ENCODE measurements at places on chromosomes 6 and 20.

DNA sequence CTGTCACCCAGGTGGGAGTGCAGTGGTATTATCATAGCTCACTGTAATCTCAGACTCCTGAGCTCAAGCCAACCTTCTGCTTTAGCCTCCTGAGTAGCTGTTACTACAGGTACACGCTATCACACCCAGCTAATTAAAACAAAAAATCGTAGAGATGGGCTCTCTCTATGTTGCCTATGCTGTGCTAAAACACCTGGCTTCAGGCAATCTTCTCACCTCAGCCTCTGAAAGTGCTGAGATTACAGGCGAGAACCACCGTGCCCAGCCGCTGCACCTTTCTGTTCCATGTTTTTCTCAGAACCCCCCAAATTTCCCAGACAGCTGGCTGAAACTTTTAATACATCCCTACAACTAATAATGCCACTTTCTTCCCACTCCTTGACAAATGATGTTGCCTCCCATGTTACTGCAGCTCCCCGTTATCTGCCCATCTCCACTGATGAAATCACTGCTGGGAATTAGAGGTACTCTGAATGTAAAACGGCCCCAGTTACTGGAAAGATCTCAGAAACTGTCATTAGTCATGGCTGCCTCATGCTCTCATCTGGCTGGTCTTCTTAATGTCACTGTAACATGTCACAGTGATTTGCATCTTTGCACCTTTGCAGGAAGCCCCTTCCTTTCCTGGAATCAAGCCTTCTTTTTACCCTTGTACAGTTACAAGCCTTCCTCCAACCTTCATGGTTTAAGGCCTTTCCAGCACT lies 697.5 kb downstream of the PRKN start:
- no peak overlapping the region for H3K27ac ChIP-seq
- H3K4me3 ChIP-seq, result no peak overlapping the region
- H3K36me3 ChIP-seq, result no peaks in the 10 kb centered on the region
- no peak for DNase-seq

DNA sequence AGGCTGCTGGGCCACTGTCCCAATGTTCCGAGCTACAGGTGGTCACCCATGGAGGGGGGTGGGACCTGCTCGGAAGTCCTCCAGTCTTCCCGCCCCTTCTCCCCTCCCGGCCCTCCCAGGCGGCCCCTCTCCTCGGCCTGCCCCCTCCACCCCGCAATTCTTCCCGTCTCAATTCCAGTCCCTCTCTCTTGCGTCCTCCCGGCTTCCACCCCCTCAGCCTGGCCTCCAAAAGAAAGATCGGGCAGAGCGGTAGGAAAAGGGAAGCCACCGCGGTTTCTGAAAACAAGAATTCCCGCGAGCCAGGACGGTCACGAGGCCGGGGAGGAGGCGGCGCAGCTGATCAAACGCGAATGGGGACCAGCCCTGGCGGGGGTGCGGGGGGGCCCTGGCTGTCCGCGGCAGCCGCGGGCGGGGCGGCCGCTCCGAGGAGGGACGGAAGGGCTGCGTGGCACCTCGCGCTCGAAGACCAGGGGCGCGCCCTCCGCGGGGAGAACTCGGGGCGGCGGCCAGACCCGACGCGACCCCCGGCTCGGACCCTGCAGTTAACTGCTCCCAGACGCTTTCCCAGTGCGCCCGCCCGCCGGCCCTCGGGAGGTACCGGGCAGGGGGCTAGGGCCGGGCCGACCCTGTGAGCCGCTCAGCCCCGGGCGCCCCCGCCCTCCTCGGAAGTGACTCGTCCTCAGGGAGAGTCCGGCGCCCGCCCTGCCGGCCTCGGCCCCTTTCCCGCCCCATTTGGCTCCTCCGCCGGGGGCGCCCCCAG lies 1.0 kb downstream of the PXDC1 start:
- H3K4me1 ChIP-seq, result peaks cover 57% of the 10 kb centered on the region
- DNase-seq, result peak; percentile 93
- H3K27me3 ChIP-seq, result no peaks in the 10 kb centered on the region
- H3K4me3 ChIP-seq, result peak overlapping the region; percentile 82
- peak overlapping the region; percentile 94 for H3K27ac ChIP-seq

DNA sequence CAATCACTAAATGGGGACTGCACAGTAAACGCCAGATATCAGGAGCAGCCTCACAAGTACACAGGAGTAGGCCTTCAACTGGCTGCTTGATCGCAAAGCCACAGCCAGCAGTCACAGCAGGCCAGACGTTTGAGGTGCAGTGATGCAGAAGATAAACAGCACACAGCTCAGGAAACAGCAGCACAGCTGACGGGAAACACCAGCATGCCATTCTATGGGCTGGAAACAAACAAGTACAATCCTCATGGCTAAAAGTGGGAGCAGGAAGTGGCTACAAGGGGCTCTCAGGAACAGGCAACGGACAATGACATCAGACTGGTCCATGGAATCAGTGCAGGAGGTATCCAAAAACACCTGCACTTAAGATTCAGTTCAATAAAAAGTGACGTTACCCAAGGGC lies 111.0 kb downstream of the DTNBP1 start:
- no peaks in the 10 kb centered on the region for H3K36me3 ChIP-seq
- peak; percentile 70 for DNase-seq
- H3K27me3 ChIP-seq, result no peaks in the 10 kb centered on the region
- H3K27ac ChIP-seq, result no peak overlapping the region
- H3K4me1 ChIP-seq, result no peaks in the 10 kb centered on the region

- no peak overlapping the region for H3K27ac ChIP-seq
- no peaks in the 10 kb centered on the region for H3K4me1 ChIP-seq
- peak; percentile 50 for DNase-seq
- no peaks in the 10 kb centered on the region for H3K27me3 ChIP-seq
- no peak overlapping the region for H3K4me3 ChIP-seq
- H3K36me3 ChIP-seq, result no peaks in the 10 kb centered on the region
Observed at GRCh38 chr20:37932919-37933318, 30.0 kb downstream of the VSTM2L start.

DNA sequence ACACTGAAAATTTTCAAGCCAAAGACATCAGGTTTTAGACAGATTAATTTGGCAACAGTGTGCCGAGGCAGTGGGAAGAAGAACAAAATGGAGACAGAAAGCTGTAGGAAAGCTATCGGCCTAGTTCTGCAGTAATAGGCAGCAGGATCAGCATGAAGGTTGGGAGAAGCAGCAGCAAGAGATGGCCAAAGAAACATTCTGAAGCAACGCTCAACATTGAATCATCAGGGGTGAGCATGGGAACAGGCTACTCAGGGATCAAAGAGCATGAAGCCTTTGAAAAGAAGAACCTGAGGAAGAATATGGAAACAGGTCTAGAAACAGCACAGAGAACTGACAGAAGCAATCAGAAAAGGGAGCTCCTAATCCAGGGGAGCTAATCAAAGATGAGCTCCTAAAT lies 7.1 kb upstream of the DST start:
- H3K27ac ChIP-seq, result no peak overlapping the region
- no peak overlapping the region for H3K4me3 ChIP-seq
- no peak for DNase-seq
- peaks cover 17% of the 10 kb centered on the region for H3K4me1 ChIP-seq

GRCh38 chr6:13710552-13711323 lies 897 bp downstream of the RANBP9 start:
- H3K27ac ChIP-seq, result peak overlapping the region; percentile 93
- peak; percentile 60 for DNase-seq
- H3K4me3 ChIP-seq, result peak overlapping the region; percentile 93
- peaks cover 34% of the 10 kb centered on the region for H3K4me1 ChIP-seq
- H3K27me3 ChIP-seq, result no peaks in the 10 kb centered on the region

Data from stomach (tissue), 19 donors.